ENCODE measurements at places on chromosomes 2 and 18.

- no peak for DNase-seq
Measured at GRCh38 chr2:176493909-176494308, 224.7 kb downstream of the MTX2 start.

- no peak for DNase-seq
Measured at GRCh38 chr18:48252525-48252924, 156.7 kb downstream of the ZBTB7C start.

GRCh38 chr18:73942081-73942625 lies 205.5 kb downstream of the FBXO15 start:
- peak; percentile 71 for DNase-seq

- no peak for DNase-seq
Measured at GRCh38 chr2:36626071-36626470, 28.1 kb upstream of the FEZ2 start.

DNA sequence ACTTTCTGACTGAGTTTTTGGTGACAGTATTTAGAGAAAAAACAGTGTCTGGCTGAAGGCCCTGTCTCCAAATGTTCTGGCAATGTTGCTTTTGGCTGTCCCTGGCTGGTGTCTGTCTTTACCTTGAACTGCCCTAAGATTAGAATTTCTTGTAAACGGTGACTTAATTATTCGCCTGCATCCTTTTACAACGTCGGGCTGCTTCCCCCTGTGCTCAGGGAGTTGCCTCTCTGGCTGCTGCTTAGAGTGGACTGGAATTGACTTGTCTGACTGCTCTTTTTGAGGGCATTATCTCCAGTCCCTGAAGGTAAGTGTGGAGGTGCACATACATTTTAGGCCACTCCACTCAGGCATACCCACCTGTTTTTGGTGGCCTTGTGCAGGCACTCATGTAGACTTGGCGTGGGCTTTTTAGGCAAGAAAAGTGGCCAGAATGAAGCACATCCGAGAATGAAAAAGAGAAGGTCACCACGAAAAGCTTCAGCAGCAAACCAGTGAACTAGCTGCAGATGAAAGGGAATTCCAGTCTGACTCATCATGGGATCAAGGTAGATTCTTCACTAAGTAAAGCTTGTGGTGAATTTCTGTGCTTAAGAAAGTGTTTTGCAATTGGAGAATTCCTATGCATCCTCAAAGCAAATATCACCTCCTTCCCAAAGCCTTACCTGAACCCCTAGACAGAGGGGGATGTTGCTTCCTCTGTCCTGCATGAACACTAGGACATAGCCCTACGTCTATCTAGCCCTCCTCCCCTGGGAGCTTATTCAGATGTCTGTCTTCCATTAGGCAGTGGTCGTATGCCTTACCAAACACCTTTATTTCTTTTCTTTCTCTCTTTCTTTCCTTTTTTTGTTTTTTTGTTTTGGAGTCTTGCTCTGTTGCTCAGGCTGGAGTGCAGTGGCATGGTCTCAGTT lies 230.3 kb upstream of the TRIB2 start:
- no peak for DNase-seq

DNA sequence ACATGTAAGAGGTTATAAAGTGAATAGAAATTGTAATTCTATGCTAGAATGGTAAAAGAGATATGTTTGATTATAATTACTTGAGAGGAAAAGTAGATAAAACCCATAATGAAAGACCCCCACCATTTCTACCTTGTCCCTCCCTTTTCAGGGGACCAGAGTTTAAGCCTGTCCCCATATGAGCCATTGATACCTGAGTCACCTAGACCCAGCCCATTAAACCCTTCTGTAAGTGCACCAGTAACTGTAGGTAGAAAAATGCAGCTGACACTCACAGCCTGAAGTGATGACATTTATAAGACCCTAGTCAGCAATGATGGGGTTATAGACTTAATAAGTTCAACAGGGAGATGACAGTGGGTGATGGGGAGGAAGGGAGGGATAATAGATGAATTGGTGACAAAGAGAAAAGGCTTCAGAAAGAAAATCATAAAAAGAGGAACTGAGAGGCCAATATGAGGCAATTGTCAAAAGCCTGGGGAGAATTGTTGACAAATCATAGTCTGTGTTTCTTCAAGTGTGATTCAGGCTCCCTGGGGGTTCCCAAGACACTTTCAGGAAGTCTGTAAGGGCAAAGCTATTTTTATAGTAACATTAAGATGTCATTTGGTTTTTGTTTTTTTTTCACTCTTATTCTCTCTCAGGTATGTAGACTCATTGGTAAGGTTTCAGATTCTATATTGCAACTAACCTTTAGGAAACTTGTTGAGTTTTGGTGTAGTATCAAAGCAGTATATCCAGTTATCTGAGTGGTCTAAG lies 544.2 kb downstream of the SATB2 start:
- DNase-seq, result no peak

- no peak for DNase-seq
Measured at GRCh38 chr2:197256021-197256420, 54.6 kb downstream of the ANKRD44 start.

- no peak for DNase-seq
Measured at GRCh38 chr2:176081837-176082524, 1.8 kb downstream of the EVX2 start.

GRCh38 chr2:19667085-19667484 lies 234.7 kb downstream of the TTC32 start:
- DNase-seq, result no peak

DNA sequence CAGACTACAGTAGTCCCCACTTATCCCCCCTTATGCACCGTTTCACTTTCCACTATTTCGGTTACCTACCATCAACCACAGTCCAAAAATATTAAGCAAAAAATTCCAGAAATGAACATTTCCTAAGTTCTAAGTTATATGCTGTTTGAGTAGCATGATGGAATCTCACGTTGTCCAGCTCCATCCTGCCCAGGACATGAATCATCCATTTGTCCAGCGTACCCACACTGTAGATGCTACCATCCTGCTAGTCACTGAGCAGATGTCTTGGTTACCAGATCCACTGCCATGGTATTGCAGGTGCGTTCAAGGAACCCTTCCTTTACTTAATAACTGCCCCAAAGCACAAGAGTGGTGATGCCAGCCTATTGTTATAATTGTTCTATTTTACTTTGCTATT lies 87.9 kb downstream of the ACVR1 start:
- no peak for DNase-seq

DNA sequence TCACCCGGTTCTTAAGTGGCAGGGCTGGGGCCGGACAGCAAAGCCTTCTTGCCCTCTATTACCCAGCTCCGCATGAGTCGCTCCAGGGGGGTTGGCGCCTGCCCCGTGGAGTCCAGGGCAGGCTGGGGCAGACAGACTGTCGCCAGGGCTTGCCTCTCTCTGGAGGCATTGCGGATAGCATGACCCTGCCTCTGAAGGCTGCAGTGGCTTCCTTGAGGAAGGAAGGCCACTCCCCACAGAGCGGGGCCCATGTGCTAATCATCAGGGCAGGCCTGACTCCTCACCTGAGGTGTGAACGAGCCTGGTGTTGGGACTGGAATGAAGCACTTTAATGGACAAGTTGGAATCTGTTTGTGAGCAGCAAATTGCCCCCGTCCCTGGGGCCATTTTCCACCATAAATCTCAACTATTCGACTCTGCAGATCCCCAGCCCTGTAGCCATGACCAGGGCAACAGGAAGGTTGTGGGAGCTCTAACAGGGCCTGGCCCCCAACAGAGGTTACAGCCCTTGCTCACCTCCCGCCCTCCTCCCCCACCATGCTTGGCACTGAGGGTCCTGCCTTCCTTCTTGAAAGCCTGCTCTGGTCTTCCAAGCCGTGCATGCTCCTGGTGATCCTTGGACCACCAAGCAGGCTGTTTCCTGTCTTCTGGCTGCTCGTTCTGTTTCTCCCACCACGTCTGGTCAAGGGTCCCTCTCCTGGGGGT lies 144.9 kb upstream of the HAAO start:
- no peak for DNase-seq

DNA sequence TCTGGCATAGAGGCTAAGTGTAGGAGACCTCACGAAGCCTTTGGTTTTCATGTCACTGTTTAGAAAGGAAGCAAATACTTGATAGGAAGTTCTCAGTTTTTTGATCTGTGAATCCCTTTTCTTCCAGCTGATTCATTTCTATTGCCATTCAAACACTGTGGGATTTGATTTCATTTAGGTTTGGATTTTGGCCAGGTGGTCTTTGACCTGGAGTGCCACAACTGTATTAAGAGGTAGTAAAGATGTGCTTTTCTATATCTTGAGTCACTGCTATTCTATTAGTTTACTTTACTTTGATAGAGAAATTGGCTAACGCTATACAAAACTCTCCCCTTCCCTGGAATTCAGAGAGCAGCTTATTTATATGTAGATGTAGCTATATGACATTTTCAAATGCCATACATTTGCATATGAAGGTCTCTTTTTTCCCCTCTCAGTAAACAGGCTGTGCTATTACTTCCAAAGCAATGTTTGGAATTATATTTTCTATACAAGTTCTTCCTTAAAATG lies 132.4 kb upstream of the CAVIN2 start:
- DNase-seq, result no peak

GRCh38 chr2:170723446-170723958 lies 8.4 kb downstream of the SP5 start:
- DNase-seq, result no peak

- no peak for DNase-seq
Measured at GRCh38 chr2:214489702-214490101, 78.8 kb downstream of the VWC2L start.
